HFF-Myc (cell line): ENCODE measurements at places on chromosomes 5 and 9.

GRCh38 chr9:127489471-127490115 is 38.3 kb downstream of the LRSAM1 start:
- DNase-seq, result no peak

DNA sequence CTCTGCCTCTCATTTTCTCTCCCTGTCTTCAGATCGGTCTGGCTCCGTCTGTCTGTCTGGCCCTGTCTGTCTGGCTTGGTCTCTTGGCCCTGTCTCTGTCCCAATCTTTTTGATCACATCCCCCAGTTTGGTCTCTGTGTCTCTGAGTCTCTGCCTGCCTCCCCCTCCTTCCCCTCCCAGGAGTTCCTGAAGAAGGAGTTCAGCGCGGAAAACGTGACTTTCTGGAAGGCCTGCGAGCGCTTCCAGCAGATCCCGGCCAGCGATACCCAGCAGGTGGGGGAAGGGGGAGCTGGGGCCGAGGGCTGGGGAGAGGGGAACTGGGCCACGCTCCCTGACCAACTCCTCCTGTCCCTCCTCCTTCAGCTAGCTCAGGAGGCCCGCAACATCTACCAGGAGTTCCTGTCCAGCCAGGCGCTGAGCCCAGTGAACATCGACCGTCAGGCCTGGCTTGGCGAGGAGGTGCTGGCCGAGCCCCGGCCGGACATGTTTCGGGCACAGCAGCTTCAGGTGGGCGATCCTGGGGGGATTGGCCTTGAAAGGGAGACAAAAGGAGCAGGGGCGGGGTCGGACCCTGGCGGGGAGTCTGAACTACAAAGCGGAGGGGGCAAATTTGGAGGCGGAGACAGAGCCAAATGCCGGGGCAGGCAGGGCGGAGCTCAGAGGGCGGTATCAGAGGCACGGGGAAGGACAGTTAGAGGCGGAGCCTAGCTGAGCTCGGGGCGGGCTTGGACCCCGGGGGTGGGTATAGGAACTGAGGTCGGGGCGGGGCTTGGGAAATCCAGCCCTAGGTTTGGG is 9.0 kb downstream of the RGS14 start:
- DNase-seq, result peak; percentile 59

GRCh38 chr9:86178503-86178902 is 79.1 kb upstream of the GOLM1 start:
- DNase-seq, result no peak

- peak; percentile 29 for DNase-seq
Measured at GRCh38 chr5:111859533-111860270, 102.7 kb upstream of the NREP start.

DNA sequence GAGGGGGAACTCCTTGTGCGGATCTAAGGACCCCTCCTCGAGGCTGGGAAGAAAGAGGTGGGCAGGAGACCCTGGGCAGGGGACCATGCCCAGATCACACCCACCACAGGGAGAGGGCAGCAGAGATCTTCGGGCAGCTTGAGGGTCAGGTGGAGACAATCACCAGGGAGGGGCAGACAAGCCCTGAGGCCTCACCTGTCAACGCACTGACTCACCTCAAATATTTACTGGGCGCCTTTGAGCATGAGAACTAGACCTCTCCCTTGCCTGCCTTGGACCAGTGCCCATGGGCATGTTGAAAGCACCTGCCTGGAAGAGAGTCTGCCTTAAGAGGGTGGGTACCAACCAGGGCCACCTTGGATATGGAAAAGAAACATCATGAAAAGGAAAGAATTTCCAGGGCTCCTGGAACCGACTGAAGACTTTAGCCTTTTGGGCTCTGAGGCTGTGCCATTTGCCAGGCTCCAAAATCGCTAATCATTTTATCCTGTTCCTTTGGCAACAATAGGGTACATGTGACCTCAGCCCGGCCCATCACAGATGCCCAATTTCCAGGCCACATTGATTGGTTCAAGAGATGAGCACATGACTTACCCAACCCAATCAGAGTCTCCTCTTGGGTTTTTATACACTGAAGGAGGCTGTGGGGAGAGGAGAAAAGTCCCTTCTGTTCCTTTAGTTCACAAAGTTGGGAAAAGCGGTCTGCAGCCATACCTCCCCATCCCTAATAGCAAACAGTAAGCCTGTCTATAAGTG is 10.4 kb upstream of the SPINK4 start:
- DNase-seq, result no peak

- DNase-seq, result no peak
Measured at GRCh38 chr5:127029581-127030258, 638 bp downstream of the MARCHF3 start.

- no peak for DNase-seq
Measured at GRCh38 chr5:103211576-103212561, 46.7 kb upstream of the MACIR start.

GRCh38 chr9:36967997-36968396 is 66.1 kb downstream of the PAX5 start:
- DNase-seq, result no peak

- no peak for DNase-seq
Measured at GRCh38 chr5:170640731-170641588, 137.1 kb downstream of the KCNIP1 start.

DNA sequence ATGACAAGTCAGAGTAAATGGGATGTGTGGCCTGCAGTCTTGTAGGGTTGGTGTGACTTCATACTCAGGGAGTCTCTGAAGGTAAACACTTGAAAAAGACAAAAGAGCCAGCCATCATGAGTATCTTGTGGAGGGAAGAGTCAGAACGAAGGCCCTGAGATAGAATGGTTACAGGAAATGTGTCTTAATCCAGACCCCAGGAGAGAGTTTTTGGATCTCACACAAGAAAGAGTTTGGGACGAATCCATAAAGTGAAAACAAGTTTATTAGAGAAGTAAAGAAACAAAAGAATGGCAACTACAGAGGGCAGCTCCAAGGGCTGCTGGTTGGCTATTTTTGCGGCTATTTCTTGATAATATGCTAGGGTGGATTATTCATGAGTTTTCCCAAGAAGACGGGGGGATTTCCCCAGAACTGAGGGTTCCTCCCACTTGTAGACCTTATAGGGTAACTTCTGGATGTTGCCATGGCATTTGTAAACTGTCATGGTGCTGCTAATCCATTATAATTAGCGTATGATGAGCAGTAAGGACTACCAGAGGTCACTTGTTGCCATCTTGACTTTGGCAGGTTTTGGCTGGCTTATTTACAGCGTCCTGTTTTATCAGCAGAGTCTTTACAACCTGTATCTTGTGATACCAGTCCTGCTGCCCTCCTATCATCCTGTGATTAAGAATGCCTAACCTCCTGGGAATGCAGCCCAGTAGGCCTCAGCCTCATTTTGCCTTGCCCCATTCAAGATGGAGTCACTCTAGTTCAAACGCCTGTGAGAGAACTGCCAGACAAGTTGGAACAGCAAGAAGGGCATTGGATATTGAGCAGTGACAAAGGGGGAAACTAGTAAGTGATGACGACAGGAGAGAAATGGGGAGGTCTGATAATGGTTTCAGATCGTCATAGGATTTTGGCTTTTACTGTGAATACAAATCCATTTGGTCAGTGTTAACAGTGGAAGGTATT is 34.0 kb downstream of the MTRR start:
- DNase-seq, result no peak

- DNase-seq, result no peak
Measured at GRCh38 chr9:119523508-119523907, 154.3 kb upstream of the BRINP1 start.
